ENCODE measurements at places on chromosomes 2 and 18. TPM values are rescaled to one million over a fixed set of nuclear protein-coding genes. Genes with fewer than 3 reads are reported as not detected.

Gene CDH2
- 0.10 TPM for total RNA-seq

Gene TMEM163
- total RNA-seq: not detected

Gene IL1B
- not detected for total RNA-seq

Gene HJURP
- 78.1 TPM for total RNA-seq

Gene KCNG2
- total RNA-seq: not detected

Gene SLC9A4
- total RNA-seq: not detected

Gene TLX2
- not detected for total RNA-seq

Gene CCDC148
- total RNA-seq: not detected

Gene ZCCHC2
- 25.1 TPM for total RNA-seq

Gene CHRND
- not detected for total RNA-seq

Gene BAZ2B
- 8.3 TPM for total RNA-seq

Gene TRPM8
- total RNA-seq: not detected

Gene BCL11A
- total RNA-seq: 1.8 TPM

Gene IFIH1
- 36.8 TPM for total RNA-seq

Gene BMP10
- total RNA-seq: not detected

Gene SFT2D3
- 4.4 TPM for total RNA-seq

Gene ASB3
- 19.6 TPM for total RNA-seq

Gene ONECUT2
- not detected for total RNA-seq

Gene GAD1
- 1.0 TPM for total RNA-seq

Gene GCG
- not detected for total RNA-seq

Gene HAAO
- total RNA-seq: 0.33 TPM

Gene STPG4
- not detected for total RNA-seq

Gene WDR75
- 121 TPM for total RNA-seq

Gene SGO2
- total RNA-seq: 37.6 TPM

Gene CRACDL
- 0.33 TPM for total RNA-seq

Gene SRD5A2
- not detected for total RNA-seq

Gene REG3G
- total RNA-seq: not detected

Gene DCC
- not detected for total RNA-seq

Gene MPP4
- not detected for total RNA-seq

Gene MALT1
- total RNA-seq: 46.5 TPM

Gene TFCP2L1
- total RNA-seq: 0.04 TPM

Gene HOXD4
- total RNA-seq: not detected

Gene CAVIN2
- not detected for total RNA-seq

Gene TCF23
- total RNA-seq: not detected

Gene PPIL3
- 34.0 TPM for total RNA-seq

Gene ACTG2
- total RNA-seq: 0.12 TPM

Gene CAD
- 134 TPM for total RNA-seq

Gene EN1
- not detected for total RNA-seq

Gene IL1RL1
- 0.18 TPM for total RNA-seq

Gene ASAP2
- 0.12 TPM for total RNA-seq

Gene B3GNT7
- total RNA-seq: 0.14 TPM

Gene ZNF519
- total RNA-seq: 13.0 TPM

Gene FOXD4L1
- 0.18 TPM for total RNA-seq

Gene SLC30A3
- total RNA-seq: 0.14 TPM
